ENCODE measurements at places on chromosomes 12 and 14. TPM values are rescaled to one million over a fixed set of nuclear protein-coding genes. Genes with fewer than 3 reads are reported as not detected.

GRCh38 chr14:101813833-101814232, 52.3 kb downstream of the PPP2R5C start:
- DNase-seq = no peak

- DNase-seq = no peak
Observed at GRCh38 chr12:116878567-116879508, 2.4 kb downstream of the HRK start.

DNA sequence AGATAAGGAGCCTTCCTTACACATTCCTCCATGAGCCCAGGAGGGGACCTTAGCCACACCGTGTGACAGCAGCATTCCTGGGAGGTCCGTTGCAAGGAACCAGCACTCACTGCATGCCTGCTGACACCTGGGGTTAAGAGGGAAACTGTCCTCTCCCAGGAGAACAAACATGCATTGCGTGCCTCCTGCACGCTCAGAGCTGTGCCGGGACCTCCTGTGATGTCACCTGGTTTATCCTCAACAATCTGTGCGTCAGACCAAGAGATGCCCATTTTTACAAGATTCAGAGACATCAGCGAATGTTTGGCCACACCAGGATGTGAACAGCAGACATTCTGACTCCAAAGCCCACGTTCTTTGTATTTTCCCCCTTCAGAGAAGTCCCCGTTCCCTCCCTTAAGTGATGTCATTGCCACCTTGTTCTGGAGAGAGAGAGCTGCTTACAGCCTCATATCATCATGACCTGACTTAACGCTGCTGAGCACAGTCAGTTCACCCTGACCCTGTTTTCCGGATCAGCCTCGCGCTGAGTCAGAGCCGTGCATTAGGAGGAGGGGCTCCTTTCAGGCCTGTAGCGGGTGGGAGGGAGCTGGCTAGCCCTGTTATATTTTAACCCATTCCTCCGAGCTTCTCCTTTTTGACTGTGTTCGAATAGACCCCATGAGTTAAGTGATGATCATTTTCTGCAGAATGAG, 36.2 kb downstream of the TMEM120B start:
- DNase-seq = no peak

DNA sequence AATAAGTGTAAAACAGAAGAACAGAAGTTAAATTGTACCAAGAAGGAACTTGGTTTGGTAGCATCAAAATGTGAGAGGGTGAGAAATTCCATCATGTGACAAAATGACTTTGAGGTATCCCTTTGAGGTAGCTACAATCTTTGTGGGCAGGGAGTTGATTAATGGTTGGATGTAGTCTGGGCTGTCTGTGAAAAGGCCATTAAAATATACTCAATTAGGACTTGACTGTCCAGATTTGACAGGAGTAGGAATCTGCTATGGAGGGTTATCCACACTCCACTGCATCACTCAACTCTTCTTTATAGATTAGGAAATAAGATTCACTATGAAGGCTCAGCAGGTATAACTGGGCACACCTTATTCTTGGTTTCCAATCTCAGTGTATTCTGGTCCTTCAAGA, 7.4 kb upstream of the YBX3 start:
- DNase-seq = no peak

DNA sequence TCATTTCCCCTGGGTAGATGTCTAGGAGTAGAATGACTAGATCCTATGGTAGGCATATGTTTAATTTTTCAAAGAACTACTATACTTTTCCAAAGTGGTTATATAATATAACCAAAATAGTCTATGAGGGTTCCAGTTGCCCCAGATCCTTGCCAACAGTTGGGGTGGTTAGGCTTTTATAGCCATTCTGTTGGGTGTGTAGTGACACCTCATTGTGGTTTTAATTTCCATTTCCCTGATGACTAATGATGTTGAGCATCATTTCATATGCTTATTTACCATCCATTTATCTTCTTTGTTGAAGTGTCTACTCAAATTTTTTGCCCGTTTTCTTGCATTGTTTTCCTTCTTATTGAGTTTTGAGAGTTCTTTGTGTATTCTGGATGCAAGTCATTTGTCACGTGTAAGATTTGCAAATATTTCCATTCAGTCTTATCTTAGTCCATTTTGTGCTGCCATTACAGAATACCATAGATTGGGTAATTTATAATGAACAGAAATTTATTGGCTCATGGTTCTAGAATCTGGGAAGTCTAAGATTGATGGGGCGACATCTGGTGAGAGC, 4.7 kb downstream of the SYNE2 start:
- no peak for DNase-seq

GRCh38 chr12:106315523-106315922, 13.0 kb downstream of the TCP11L2 start:
- DNase-seq = no peak

Gene TAS2R9
- 0.41 TPM for total RNA-seq

Gene PRPH
- 0.82 TPM for total RNA-seq

Gene RNU4-1
- under 0.01 TPM for total RNA-seq

Measured in frontal cortex (tissue), 4 donors.